ENCODE measurements at places on chromosomes 2 and 18.

DNA sequence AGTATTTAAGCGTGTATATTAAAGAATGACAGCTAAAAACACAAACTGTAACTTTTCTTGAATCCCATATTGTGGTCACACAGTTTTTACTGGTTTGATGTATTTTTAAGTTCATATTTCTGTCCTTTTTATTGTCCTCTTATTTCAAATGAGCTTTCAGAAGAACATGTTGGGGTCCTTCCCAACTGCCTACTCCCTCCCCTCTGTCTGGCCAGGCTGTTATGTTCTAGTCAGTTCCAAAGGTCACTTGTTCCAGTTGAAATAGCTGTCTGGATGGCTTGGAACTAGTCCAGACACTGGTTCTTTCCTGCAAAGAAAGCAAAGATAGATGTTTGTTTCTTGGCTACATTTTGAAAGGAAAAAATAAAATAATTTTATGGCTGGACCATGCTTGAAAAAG lies 306.9 kb downstream of the GULP1 start:
- no peak for DNase-seq

DNA sequence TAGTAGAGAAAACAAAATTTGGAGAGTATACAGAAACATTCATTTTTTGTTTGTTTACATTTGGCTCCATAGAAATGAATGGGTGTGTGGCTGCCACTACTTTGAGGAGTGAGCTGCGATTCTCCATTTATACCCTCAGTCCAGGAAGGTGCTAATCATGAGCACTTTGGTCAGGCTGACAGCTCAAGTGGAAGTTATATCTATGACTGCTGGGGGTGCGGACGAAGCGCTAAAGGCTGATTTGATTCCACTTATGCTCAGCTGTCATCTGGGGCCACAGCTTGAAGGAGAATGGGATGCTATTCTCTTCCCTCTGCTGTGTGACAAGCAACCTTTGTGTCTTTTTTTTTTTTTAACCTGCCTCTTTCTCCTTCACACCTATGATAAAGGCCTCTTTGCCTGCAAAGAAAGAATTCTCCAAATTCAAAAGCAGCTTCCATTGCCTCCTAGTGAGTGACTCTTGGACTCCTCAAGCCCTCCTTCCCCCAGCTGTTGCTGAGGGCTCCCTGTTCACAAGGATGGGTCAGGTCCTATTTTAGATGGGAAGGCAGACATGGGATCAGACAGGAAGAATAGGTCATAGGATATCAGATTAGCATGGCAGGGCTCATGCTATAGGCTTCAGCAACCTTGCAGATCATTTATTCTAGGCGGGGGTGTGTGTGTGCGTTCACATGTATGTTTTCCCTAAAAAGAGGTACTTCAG lies 201.6 kb downstream of the SETBP1 start:
- DNase-seq, result no peak

DNA sequence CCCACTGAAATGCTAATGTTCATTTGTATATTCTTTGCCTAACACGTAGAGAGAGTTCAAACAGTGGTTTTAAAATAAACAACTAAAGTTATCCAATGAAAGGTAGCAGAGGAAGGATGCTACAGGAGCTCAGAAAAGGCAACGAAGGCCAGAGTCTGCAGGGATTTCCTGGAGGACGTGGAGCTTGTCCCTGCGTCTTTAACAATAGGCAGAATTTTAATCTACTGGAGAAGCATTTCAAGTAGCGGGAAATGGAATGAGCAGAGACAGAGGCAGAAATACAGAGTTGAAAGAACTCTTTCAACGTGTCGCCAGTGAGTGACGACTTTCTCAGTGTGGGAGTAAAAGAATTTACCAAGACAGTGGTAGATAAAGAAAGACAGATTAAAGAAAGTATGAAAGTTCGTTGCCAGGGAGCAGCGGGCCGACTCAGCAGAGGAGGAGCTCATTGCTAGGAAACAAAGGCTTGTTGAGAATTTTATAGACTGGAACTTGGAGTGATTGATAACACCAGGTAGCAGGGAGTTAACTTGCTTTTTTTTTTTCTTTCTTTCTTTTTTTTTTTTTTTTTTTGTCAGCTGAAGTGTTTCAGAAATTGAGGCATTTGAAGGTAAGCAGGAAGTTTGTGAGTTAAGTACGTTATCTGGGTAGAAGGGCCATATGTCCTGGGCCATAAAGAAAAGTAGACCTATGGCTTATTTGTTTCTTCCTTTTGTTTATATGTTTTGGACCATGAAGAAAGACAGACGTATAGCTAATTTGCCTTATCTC lies 625 bp upstream of the NBAS start:
- no peak for DNase-seq

GRCh38 chr2:158204741-158205165 lies 103.1 kb downstream of the UPP2 start:
- no peak for DNase-seq

GRCh38 chr2:176999301-176999700 lies 213.3 kb upstream of the HNRNPA3 start:
- DNase-seq, result no peak

DNA sequence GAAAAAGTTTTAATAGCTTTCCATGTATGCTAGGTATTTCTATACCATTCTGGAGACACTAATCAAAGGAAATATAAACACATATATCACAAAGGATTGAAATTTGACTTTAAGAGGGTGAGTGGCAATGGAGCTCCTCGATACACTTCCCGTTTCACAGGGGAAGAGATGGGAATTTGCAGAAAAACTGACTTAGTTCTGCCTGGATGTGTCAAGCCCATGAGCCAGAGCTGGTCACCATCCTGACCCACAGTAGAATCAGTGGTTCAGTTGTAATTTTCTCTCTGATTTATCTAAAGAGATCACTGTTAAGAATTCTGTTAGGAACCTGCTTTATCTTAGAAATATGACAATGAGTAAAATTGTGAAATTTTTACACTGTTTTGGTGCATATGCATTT lies 34.2 kb downstream of the PLCL1 start:
- no peak for DNase-seq

GRCh38 chr2:83017366-83018090 lies 1441.6 kb downstream of the SUCLG1 start:
- no peak for DNase-seq

- DNase-seq, result no peak
Observed at GRCh38 chr18:8424481-8424880, 184.8 kb upstream of the RAB12 start.

GRCh38 chr2:134320930-134321329 lies 67.1 kb downstream of the MGAT5 start:
- DNase-seq, result no peak

DNA sequence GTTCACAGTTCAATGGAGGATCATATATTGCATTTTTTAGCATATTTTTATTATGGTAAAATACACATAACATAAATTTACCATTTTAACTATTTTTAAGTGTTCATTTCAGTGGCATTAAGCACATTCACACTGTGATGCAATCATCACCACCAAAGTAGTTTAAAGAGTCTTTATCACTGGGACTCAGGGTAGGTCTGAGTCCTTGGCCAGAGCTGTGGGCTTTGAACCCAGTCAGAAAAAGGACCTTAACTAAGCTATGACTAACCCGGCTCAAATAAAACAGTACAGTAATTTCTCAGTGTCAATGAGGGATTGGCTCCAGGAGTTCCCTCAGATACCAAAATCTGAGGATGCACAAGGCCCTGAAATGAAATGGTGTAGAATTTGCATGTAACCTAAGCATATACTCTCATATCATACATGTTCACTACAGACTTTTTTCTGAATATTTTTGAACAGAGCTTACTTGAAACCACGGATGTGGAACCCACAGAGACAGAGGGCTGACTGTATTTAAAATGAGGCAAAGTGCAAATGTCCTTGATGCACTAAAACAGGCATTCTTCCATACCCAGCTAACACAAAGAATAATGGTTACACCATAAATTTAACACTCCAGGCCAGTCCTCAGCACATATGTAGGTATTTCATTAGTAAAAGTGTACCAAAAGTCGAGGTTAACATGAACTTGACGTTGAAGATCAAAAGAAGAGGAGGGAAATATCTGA lies 246.2 kb downstream of the LNPK start:
- no peak for DNase-seq

DNA sequence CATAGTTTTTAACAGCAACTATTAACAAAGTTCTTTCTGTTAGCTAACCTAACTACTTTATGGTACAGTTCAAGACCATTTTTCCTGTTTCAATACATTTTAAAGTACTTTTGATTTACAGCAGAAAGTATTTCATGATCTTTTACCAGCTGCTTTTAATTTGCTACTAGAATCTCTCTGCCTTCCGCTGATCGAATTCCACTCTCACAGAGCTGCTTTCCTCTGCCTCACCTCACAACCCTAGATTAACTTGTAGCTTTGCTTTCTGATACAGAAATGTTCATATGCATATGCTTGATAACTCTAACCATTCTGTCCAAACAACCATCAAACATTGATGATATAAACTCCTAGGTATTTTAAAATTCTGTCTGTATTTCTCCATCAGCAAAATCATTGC lies 463.2 kb upstream of the ZEB2 start:
- no peak for DNase-seq

- DNase-seq, result peak; percentile 73
Observed at GRCh38 chr18:13120983-13121441, 97.5 kb upstream of the LDLRAD4 start.

DNA sequence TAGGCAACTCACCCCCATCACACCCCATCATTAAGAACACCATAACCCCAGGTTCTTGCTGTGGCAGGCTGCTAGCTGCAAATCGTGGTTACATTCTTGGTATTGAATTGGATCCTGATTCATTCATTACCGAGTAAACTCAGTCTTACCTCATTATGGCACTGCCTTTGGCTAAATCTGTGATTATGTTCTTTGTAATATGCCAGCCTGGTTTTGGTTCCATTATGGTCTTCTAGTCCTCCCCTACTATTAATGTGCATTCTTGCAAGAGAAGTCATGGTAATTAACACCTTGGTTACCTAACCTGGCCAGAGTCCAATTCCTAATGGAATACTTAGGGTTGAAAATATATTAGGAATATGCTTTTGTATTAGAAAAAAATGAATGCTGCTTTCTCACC lies 258.9 kb upstream of the APCDD1 start:
- DNase-seq, result no peak

Measured in AG04449 (cell line).